ENCODE measurements at places on chromosomes 11 and 22.
A peak's percentile ranks its signal among the peaks of the same experiment; 100 is the strongest.

GRCh38 chr22:26846645-26847044 is 189.3 kb downstream of the MIAT start:
- no peak for DNase-seq

GRCh38 chr22:49699476-49699875 is 128.2 kb downstream of the BRD1 start:
- no peak for DNase-seq

DNA sequence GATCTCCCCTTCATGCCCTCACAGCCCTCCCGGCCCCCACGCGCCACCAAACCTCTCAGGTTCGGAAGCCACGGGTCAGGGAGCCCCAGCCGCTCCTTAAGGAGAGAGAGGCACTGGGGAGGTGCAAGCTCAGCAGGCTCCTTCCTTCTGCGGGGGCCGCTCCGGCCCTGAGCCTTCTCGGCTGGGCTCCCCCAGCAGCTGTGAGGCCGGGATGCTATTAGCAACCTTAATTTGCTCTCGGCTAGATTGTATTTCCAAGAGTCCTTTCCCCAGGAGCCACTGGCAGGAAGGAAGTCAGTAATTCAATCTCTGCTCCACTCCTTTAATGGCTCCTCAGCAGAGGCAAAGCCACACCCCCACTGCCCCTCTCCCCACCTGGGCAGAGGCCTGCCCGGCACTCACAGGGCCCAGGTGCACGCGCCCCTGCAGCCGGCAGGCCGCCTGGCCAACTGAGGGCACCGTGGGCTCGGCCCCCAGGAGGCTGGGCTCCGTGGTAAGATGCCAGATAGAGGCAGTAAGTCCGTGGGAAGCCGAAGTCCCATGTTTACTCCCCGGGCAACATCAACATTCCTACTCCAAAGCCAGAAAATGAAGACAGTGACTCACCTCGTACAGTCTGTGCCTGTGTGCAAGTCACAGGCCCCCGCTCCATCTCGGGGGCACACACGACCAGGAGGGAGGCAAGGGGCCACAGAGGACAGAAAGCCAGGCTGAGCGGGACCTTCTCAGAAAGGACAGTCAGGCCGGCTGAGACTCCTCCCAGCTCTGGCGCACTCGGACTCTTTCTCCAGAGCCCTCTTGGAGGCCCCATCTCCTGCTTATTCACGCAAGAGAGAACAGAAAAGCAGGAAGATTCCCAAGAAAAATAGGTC is 5.2 kb downstream of the IGSF9B start:
- DNase-seq, result no peak

GRCh38 chr11:115420505-115420904 is 83.7 kb downstream of the CADM1 start:
- DNase-seq, result no peak

DNA sequence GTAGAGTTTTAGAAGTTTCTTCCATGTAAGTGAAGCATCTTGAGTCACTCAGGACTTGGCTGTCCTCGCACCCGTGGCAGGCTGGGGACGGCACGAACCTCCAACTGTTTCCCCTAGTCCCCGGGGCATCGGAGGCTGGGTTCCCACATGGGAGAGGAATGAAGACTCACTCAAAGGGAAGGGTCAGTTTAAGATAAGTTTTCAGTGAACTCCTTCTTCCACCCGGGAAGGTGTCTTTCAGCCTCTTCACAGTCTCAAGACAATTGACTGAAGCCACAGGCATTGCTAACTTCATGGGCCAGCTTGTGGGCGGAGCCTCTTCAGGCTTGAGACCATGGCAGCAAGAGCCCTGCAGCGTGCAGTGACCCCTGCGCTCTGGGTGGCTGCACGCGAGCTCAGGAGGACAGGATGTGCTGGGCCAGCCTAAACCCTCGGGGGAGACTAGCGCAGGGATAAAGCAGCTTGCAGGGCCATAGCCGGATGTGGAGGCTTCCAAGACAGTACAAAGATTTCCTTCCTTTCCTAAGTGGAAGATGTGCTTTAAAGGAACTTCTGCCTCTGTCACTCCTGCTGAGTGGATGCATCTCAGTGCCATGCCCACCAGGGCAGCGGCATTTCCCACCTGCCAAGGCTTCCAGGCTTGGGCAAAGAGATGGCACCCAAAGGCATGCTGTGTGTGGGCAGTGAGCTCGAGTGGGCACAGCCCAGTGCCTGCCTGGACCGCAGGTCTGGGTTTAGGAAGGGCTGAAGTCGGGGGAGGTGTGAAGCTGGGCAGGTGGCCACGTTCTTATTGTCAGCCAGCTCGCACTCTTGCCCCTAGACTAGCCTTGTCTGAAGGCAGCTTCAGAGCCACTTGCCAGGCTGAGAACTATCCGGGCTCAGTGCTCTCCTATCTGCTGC is 32.9 kb downstream of the PPIL2 start:
- DNase-seq, result no peak

DNA sequence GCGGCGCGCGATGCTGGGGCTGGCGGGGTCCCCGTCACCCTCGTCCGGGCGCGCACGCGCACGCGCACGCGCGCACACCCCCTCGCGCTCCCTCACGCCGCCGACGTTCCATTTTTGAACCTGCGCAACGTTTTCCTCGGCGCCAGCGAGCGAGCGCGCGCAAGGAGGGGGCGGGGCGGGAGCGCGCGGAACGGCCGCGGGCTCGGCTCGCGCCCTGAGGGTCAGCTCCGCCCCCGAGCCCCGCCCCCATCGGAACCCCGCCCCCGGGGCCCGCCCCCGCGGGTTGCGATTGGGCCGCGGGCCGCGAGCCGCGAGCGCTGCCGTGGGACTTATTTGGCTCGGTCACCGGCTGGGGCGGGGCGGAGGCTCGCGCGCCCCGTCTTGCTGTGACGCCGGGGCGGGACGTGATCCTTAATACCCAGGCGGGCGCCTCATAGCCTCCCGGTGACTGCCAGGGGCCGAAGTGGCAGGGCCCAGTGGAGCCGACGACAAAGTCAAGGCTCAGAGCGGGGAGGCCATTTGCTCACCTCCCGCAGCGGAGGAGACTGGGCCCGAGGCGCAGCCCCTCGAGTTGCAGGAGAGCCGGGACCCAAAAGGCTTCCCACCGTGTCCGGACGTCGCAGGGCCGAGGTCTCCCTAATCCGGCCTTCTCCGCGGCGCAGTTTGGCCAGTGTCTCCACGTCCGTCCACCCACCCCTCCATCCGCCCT is at the start of gene CBX7:
CBX7 (minus strand) TSS at position 170 of the 709 bp plus-strand sequence. CDS start 236 bp downstream, outside the sequence.
- peak; percentile 49 for DNase-seq

- peak; percentile 3 for DNase-seq
Observed at GRCh38 chr11:113113801-113114704, 152.8 kb downstream of the NCAM1 start.

DNA sequence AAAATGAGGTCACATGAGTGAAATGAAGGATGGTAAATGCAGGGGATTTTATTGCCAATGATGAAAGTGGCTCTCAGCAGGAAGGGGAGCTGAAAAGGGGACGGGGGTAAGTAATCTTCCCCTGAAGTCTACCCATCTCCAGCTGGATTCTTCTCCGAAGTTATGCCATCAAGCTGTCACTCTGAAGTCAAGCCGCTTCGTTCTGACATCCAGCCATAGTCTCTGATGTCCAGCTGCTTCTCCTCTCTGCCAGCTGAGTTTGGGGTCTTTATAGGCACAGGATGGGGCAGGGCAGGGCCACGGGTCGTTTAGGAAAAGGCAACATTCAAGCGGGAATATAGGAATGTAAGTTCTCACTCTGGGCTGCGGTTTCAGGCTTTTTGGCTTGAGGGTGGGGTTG is 181.9 kb upstream of the ANO3 start:
- DNase-seq, result no peak

DNA sequence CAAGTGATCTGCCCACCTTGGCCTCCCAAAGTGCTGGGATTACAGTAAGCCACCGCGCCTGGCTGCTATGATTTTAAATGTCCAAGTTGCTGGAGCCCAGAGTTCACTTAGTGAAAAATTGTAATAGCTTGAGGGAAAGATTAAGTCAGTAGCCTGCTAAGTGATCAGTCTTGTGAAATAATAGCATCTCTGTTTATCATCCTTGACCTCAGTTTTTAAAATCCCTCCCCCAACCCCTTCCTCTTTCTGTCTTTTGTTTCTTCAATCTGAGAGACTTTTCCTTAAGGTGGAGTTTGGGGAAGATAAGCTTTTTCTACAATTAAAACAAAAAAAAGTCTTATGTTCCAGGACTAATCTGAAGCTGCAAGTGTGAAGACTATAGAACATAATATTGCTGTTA is 6.4 kb downstream of the HIPK3 start:
- DNase-seq, result no peak

- DNase-seq, result no peak
Observed at GRCh38 chr22:17106161-17106784, 14.9 kb downstream of the TMEM121B start.

GRCh38 chr11:132639403-132639802 is 892.9 kb downstream of the OPCML start:
- no peak for DNase-seq

DNA sequence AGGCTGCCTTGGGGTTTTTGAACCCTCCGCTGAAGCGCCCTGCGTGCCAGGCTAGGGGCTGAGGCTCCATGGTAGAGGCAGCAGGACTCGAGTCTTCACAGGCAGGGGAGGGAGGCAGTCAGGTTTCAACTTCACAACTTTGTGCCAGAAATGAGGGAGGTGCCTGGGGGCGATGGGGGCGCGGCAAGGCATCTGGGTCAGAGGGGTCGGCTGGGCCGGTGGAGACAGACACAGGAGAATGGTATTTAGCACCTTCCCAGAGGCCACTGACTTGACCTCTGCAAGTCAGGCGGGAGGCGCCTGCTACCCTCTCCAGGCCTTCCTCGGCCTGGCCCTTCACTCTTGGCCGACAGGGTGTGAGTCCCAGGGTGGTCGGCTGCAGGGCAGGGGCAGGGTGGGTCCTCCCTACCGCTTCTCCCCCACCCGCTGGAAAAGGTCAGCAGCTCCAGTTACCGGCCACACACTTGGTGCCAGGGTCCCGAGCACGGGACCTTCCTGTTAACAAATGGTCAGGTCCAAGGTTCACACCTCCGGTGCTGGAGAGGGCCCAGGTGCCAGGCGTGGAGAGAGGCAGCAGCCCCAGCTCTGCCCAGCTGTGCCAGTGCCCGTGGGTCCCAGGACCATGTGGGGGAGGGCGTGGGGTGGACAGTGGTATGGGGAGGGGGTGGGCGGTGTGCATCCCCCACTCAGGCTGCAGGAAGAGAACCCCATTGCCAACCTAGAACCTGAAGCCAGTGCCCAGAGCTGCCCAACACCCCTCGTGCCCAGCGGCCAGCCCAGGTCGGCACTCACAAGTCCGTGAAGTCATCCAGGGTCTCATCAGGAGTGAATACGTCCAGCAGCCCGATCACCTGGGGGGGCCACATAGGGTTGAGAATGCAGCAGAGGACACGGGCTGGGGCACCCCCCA is 3.8 kb downstream of the MAPK12 start:
- DNase-seq, result no peak

DNA sequence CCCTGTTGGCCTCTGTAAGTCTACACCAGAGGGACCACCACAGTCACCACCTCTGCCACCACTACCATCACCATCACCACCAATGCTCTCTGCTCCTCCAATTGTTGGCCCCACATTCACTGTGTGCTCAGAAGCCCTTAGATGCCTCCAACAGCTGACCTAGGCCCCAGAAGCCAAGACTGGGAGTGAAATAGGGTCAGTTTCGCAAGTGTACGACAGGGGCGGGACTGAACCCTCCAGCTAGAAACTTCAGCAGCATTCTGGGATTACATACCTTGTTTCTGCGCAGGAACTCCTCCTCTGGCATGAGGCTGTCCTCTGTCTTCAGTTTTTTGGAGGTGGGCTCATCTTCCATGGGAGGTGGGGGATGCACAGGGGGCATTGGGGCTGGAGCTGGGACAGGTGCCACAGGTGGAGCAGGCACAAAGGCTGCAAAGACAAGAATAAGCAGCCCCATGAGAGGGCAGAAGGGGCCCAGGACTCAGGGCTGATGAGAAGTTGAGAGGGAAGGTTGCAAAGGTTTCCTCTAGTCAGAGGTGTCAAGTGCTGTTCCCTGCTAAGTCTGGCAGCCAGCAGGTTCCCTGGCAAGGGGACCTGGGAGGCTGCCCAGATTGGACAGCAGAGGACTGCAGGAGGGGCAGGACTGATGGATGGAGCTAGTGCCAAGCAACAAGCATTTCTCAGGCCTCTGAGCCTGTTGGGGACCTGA is 10.2 kb upstream of the TBC1D10A start:
- no peak for DNase-seq

DNA sequence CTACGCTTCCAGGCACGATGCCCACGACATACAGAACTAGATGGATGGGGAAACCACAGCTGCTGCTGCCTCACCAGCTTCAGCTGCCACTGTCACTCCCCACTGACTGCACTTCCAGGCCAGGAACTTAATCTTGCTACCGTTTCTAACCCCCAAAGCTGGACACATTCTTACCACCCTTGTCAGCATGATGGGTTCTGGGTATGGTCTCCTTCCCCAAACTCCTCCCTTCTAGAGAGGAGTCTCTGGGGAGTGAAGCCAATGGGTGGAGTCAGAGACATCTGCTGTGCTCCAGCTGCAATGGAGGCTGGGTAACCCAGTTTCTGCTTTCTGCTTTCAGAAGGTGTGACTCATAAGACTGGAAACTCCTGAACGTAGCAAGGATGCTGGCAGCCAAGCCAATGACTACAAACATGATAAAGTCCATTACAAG is 87.0 kb upstream of the THY1 start:
- no peak for DNase-seq

DNA sequence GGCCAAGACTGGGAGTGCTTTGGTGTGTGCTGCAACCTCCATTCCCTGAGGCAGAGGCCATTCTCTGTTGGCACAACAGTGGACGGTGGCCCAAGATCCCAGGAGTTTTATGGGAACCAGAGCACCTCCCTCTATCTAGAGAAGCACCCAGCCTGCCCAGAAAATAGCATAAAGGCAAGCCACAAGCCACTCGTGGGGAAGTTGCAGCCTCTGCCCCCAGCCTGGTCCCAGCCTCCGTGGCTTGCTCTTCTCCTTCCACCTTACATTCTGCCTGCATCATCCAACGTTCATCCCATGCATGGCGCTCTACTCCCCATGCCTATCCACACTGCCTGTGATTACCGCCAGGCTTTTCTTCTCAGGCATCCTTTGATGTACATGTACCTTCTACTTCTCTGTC is 15.8 kb downstream of the IL17RA start:
- DNase-seq, result no peak

GRCh38 chr11:120186774-120187591 is 23.8 kb upstream of the OAF start:
- DNase-seq, result peak; percentile 50

DNA sequence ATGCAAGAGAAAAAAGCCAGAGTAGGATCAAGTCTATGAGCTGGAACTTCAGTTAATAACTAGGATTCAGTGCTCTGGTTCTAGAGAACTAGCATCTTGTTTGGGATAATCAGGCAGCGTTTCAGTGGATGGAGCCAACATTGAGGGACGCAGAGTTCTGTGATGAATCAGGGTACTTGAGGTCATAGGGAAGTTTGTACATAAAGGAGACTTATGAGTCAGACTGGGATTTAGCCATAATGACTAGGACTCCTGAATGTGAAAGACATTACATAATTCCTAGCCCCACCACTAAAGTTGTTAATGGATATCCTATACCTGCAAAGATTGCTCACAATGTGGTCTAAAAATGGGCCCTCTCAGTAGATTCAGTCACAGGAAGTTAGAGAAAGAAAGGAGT is 6.8 kb downstream of the SLN start:
- DNase-seq, result no peak

DNA sequence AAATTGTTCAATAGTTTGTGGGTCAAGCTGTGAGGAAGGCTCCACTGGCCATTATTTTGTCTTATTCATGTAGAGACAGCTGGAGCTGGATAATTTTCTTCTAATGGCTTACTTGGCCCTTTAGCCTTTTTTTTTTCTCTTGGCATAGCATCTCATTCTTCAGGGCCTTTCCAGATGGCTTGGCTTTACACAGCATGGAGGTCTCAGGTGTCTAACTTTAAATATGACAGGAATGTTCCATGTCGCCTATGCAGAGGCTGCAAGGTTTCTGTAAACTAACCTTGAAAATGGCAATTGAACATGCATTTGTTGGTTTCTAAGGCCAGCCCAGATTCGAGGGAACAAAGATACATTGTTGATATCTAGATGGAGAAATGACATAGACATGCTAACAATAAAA is 247.9 kb upstream of the CNTN5 start:
- no peak for DNase-seq
